ENCODE measurements at places on chromosomes 12 and 14. TPM values are rescaled to one million over a fixed set of nuclear protein-coding genes. Genes with fewer than 3 reads are reported as not detected.

DNA sequence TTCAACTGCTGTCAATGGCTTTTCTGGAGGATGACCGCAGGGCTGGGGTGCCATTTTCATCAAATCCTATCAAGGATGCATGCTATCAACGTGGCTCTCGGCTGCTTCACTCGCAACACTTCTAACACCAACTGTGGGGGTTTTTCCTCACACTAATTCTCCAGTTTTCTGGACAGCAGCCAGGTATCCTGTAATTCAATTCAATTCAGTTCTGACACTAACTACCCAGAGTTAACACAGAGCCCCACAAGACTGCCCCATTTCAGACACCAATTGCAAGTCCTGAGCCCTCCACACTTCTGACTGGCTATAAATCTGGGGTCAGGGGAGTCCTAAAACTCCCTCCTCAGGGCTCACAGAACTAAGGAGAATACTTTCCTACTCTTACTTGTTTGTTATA lies 55.3 kb upstream of the TMCC3 start:
- DNase-seq: no peak

POTEM gene
- not detected for polyA plus RNA-seq

CELA1 gene
- polyA plus RNA-seq: not detected

GRCh38 chr14:73744175-73744867 lies 30.1 kb upstream of the PNMA1 start:
- DNase-seq: no peak

PRIMA1 gene
- polyA plus RNA-seq: not detected

DNA sequence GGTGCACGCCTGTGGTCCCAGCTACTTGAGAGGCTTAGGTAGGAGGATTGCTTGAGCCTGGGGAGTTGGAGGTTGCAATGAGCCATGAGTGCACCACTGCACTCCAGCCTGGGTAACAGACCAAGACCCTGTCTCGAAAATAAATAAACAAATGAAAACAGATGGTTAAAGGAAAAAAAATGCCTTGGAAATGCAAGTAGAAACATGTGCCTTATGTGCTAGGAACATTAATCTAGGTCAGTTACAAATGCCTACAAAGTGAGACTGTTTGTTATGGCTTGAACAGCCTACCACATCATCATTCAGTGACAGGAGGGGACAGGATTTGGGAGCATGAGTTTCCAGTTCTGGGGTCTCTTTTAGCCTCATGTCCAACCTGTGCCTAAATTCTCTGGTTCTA lies 52.4 kb upstream of the BCAT1 start:
- peak; percentile 58 for DNase-seq

DNA sequence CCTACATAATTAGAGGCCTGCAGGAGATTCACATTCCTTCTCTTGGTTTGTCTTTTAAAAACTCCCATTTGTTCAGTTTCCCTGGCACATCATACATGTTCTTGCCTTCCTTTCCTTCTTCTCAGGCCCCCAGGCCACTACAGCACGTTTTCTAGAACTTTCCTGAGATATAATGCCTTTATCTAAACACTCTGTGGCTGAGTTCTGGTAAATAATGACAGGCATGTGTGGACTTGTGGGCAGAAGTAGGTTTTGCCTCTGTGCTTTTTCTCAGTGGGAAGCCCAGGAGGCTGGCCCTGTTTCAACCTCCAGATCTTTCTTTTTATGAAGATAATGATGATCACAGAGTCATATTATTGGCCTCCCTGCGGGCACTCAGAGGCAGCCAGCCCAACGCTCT lies 117.2 kb downstream of the TMX1 start:
- peak; percentile 10 for DNase-seq
